Muscle of back (tissue), 13 donors: ENCODE measurements at places on chromosomes 4 and X.

DNA sequence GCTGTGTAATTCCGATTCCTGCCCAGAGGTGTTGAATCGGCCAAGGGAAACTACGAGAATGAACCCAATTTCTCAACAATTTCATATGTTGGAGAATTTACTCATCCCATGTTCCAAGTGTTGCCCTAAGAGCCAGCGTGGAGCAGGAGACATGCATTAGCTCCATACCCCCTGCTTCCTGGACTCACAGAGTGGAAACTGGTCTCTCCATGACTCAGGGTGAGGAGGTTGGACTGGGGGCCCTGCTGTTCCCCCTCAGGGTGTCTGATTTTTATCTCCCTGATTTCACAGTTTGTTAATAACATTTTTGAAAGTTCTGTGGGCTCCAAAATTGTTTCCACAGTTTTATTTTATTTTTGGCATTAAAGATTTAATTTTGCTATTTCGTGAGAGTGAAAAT lies 183.0 kb upstream of the SFRP2 start:
- DNase-seq = no peak

- DNase-seq = no peak
Measured at GRCh38 chrX:136417806-136418205, 69.9 kb upstream of the BRS3 start.

DNA sequence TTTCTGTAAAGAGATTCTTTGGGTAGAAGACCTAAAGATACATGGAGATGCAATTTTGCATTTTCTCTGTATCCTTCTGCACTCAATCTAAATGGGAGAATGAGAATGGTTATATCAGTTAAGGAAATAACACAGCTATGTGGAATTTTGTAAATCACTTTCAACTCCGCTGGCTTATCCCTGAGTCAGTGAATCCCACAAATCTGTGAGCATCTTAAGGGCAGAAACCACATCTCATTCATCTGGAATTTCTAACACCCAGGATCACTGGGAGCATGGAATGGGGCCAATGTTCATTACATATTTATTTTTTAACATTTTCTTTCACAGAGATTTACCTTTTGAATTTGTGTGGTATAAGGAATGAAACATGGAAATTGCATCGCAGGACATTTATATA lies 167.8 kb downstream of the CFAP47 start:
- no peak for DNase-seq

GRCh38 chr4:147479786-147480185 lies 1.1 kb upstream of the EDNRA start:
- DNase-seq = peak; percentile 63

- DNase-seq = no peak
Measured at GRCh38 chr4:40515398-40516293, 114.0 kb downstream of the RBM47 start.

DNA sequence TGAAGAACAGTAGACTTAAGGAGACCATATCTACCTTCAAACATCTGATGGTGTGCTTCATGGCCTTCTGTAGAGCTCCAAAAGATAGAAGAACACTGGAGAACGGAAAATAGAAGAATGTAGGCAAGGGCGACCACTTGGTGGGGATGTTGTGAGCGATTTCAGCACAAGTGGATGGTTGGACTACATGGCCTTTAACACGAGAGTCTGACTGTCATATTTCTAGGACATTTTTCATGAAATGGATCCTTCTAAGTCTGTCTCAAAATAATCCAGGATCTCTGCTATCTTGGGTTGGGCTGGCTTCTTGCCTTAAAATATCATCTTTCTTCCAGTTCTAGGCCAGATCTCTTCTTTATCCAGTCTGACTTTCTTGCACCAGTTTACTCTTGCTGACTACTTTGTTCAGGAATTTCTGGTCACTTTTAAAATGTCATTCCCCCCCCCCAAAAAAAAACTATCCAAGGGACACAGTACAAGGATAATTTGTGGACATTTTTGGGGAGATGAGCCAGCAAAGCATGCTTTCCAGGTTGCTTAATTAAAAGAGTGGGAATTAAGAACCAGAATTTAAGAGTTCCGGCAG lies 1.2 kb upstream of the MID1IP1 start:
- no peak for DNase-seq

DNA sequence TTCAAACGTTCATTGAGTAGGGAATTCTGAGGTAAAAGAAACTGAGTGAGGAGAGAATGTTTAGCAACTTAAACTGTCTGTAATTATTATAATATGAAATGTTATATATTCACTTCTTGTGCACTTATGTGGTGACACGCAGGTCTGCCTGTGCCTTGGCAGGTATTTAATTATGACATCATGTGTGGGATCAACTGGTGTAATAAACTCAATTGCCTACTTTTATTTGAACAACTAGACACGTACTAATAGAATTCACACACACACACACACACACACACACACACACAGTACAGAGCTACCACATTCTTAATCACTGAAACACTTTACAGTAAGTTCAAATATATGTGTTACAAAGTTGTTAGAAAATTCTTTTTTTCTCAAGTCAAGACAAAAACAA lies 20.7 kb upstream of the SLC25A31 start:
- no peak for DNase-seq

- no peak for DNase-seq
Measured at GRCh38 chr4:110371016-110371770, 104.8 kb upstream of the ENPEP start.

DNA sequence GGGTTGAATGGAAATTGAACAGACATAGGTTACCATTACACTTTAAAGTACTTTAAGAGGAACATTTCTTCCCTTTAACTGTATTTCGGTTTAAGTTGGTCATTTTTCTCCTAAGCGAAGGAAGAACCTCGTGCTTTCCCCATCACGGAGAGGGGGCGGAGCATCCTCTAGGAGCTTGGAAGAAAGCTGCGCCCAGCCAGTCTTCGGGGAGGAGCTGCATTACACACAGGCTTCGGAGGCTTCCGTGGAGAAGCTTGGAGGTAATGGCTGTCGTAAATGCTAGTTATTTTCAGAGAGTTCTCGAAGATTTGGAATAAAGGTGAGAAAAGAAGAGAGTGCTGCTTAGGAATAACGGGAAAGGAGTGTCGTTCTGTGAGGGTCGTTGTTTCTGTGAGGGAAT lies at the start of gene PWWP3B:
PWWP3B (plus strand) TSS at position 199 of the 400 bp plus-strand sequence. CDS start 37,128 bp downstream, outside the sequence.
- DNase-seq = peak; percentile 38

GRCh38 chr4:23039818-23040217 lies 347.1 kb downstream of the GBA3 start:
- no peak for DNase-seq

- DNase-seq = no peak
Measured at GRCh38 chr4:48193096-48193836, 59.2 kb upstream of the TXK start.

DNA sequence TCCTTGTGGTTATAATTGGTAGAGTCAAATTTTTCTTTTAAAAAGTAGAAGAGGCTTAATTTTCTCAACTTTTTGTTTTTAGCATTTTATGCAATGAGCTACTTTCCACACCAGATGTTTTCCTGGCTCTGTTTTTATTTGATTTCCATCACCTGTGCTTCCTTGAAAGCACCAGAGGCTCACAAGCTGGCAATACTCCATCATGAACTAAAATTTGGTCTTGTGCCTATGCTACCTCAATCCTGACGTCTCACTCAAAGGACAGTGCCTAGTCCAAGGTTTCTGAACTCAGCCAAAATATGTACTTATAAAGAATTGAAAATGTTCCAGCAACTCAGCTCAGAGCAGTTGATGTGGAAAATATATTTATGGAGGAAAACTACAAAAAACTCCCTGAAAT lies 914.0 kb upstream of the PRKX start:
- peak; percentile 49 for DNase-seq

DNA sequence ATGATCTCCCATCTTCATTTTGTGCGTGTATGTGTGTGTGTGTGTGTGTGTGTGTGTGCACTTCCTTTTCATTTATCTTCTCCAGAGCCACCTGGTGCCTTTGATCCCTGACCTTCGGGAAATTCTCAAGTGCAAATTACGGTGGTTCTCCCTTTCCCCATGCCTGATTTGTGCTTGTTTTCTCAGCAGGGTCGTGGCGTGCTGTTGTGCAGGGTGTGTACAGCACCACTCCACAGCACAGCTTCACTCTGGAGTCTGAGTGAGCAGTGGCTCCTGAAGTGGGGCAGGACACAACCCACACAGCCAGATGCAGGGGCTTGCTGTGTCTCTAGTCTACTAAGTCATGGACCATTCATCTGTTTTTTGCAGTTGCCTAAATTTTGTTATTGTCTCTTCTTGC lies 114.2 kb upstream of the TBC1D9 start:
- no peak for DNase-seq

DNA sequence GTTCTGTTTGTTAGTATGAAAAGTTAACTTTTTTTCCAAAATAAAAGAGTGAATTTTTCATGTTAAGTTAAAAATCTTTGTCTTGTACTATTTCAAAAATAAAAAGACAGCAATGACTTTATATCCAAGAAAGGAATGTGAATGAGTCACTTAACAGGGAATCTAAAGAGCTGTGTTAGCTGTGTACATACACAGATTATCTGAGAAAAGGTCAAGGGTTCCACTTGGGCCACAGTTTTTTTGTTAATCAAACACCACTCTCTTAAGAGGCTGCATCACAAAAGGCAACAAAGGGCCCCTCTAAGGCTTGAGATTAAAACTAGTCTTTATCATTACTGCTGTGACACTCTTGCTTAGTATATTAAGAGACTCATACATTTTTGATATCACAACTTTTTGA lies 82.1 kb downstream of the FIP1L1 start:
- DNase-seq = no peak

DNA sequence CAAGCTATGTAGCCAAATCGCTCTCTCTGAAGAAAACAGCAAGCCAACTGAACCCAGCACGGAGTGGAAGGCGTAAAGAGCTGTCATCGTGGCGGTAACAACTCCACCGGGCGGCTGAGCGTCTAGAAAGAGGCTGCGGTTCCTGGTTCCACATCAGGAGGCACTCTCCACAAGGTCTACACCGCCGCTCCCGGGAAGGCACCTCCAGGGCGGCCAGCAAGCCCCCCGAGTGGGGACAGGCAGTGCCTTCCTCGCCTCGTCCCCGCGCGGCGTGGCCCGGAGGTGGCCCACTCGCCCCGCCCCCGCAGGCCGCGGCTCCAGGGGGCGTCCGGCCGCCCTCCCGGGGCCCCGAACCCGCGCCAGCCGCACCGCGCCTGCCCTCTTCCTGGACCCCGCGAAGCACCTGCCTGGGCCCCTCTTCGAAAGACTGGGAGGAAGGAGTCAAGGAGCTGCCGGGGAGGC lies 755 bp downstream of the KLHL8 start:
- no peak for DNase-seq

- no peak for DNase-seq
Measured at GRCh38 chrX:55794405-55794804, 76.9 kb downstream of the RRAGB start.

GRCh38 chr4:123804196-123804721 lies 407.7 kb downstream of the SPRY1 start:
- no peak for DNase-seq

DNA sequence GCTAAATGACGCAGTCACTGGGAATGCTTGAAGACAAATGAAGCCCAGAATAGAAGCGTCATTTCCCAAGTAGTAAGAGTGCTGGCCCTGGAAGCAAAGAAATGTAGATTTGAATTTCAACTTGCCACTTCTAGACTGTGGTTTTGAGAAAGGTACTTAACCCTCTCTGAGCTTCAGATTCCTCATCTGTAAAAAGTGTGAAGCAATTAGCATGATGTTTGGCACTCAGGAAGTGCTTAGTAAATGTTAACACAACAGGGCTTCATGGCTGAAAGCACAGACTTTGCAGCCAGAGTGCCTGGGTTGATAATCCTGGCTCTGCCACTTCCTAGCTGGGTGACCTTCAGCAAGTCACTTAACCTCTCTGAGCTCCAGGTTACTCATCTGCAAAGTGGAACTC lies 147.4 kb upstream of the RPS6KA3 start:
- no peak for DNase-seq

- DNase-seq = no peak
Measured at GRCh38 chrX:128464116-128464515, 411.9 kb upstream of the ACTRT1 start.

DNA sequence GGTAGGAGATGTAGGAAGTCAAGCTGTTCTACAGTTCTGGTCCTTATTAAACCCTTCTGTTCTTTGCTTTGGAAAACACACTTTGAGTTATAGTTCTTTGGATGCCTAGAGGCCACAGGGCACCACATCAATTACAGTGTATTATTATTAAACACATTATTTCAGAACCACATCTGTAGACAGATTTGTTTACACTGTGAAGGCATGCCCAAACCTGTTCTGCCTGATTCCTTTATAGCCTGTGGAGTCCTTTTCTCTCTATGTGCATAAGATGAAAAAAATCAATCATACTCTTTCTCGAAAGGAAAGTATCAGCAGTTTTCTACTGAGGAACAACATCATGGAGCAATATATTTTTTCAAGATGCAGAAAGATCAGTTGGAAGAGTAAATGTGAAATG lies 371.3 kb upstream of the INTU start:
- no peak for DNase-seq
